ENCODE measurements at places on chromosomes 2 and 18.

GRCh38 chr2:236172255-236173035 lies 4.3 kb upstream of the GBX2 start:
- no peak for DNase-seq

- DNase-seq = no peak
Measured at GRCh38 chr2:3010001-3010400, 367.6 kb downstream of the EIPR1 start.

DNA sequence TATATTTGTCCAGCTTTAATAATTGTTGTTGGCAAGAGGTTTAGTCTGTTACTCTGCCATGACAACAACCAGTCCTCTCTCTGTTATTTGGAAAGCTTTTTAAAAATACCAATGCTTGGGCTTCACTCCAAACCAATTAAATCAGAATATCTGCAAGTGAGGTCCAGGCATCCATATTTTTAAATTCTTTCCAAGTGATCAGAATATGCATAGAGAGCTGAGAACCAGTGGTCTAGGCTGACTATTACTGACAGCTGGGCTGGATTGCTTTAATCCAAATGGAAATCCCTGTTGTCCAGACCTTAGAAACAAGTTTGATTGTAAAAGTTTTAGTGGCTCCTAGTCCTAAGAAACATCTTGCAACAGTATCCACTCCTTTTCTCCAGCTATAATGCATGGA lies 1059.7 kb upstream of the ACVR2A start:
- DNase-seq = no peak

DNA sequence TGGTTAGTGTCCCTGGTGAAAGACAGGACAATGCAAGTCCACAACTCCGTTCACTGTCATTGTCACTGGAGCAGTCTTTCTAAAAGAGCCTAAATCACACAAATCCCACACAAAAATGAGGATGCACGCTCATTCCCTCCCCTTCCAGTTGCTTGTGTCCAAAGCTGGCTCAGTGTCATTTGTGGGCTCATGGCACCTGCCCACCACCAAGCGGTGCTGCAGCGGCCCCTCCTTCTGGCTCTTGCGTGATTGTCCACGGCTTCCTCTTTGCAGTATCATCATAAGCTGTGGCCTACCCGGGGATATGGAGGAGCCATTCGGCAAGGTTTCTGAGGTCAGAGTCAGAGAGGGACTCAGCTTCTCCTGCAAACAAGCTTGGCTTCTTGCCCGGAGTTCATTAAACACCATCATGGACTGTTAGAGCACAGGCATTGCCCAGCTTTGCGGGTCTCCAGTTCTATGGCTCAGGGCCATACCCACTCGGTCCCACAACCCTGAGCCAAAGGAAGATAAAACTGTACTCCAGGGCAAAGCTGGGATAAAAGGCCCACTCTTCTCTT lies 179.4 kb upstream of the AGAP1 start:
- DNase-seq = no peak

DNA sequence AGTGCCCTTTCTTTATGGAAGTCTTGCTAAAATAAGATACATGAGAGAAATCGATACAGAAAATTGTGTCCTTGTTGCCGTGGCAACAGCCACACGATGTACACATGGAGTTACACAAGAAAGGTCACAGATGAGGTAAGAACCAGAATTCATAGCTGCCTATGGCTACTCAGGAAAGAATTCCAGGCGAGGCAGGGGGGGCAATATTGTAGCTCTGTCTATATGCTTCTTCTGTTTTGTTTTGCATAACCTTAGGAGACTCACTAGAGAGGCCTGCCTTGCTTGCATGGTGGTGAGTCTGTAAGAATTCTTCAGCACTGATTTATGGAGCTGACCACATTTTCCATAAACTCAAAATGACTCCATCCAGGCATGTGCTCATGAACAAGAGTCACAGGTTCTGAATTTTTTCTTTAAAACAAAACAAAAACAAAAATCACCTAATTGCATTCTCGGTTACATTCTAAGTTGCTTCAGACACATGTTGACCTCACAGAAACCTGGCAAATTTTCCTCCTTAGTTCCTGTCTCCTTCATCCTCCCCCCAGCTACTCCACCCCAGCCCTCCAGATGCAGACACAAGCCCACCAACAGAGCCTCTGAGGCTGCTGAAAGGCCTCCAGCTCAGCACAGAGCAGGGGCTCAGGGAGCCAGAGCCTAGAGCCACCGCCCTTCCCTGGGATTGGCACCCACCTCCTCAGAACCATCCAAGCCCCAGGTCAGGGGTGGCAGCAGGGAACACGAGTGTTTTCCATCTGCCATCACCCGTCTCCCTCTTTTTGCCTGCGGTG lies 183.5 kb downstream of the ANTXR1 start:
- DNase-seq = no peak

- no peak for DNase-seq
Measured at GRCh38 chr2:173644146-173644545, 289.5 kb downstream of the CDCA7 start.

- no peak for DNase-seq
Measured at GRCh38 chr18:36158266-36158867, 28.7 kb downstream of the ELP2 start.

GRCh38 chr2:233974530-233975071 lies 57.4 kb downstream of the TRPM8 start:
- no peak for DNase-seq

DNA sequence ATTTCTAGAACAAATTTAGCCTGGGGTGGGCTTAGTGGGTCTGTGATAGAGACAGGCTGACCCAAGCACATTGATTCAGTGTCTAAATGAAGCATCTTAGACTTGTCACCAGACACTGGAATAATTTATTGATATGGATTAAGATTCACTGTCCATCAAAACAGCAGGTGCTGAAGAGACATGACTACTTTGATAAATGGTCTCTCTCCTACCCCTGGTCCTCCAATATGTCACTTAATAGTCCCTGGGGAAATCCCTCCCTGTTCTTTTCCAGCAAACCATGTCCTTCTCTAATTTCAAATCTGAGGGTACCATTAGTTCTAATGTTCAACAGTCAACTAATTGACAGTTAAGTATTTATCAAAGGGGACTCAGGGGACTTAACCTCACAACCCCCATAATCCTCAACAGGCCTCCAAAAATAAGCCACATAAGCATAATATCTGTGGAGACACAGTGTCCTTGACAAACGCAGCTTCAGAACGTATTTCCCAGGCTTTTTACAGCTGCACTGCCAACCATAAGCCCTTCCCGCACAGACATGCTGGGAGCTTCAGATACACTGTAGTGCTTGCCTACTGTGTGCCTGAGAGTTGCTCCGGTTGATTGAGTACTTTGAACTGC lies 391.0 kb downstream of the THSD7B start:
- no peak for DNase-seq

- DNase-seq = no peak
Measured at GRCh38 chr2:33496726-33497125, 20.3 kb downstream of the RASGRP3 start.

- no peak for DNase-seq
Measured at GRCh38 chr18:49933530-49934128, 120.3 kb upstream of the ACAA2 start.

DNA sequence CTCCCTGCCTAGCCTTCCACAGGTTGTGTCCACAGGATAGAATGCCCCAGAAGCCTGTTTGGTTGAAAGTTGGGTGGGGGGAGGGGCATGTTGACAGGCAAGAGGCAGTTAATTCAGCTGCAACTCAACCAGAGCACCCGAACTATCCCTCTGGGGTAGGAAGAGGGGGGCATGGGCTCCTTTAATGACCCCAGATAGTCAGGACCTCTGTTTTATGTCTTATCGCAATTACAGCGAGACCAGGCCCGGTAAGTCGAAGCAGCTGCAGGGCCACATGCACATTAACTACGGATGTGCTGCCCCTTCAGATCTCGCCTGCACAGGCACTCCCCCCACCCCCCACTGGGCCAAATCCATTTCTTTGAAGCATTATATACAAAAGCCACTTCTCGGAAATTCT lies 363.8 kb upstream of the HNRNPA3 start:
- DNase-seq = no peak

Measured in renal cortex interstitium (tissue), 15 donors.